ENCODE measurements at places on chromosomes 6 and 20.

- no peak for DNase-seq
Measured at GRCh38 chr6:159535656-159536350, 157.2 kb downstream of the SOD2 start.

DNA sequence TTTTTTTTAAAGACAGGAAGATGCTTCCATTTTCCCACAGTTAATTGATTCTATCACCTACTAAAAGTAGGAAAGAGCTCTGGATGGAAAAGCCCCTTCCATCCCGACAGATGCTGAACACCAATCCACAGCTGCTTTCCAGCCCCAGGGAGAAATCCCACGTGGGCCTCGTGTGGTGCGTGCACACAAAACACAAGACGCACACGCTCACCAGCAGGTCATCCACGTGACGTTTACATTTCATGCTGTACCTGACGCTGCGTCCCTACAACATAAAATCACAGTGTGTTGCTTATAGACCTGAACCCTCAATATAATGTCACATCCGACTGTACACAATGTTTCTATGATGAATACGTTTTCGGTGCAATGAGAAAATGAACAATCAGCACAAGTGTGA, 50.2 kb upstream of the DACT2 start:
- no peak for DNase-seq

GRCh38 chr20:2599288-2600006, 53.0 kb upstream of the NOP56 start:
- DNase-seq = no peak

- DNase-seq = no peak
Measured at GRCh38 chr20:23270382-23270911, 80.1 kb upstream of the NXT1 start.

- DNase-seq = no peak
Measured at GRCh38 chr6:56529594-56530191, 113.0 kb downstream of the DST start.

GRCh38 chr20:12902992-12903391, 105.8 kb upstream of the SPTLC3 start:
- no peak for DNase-seq

DNA sequence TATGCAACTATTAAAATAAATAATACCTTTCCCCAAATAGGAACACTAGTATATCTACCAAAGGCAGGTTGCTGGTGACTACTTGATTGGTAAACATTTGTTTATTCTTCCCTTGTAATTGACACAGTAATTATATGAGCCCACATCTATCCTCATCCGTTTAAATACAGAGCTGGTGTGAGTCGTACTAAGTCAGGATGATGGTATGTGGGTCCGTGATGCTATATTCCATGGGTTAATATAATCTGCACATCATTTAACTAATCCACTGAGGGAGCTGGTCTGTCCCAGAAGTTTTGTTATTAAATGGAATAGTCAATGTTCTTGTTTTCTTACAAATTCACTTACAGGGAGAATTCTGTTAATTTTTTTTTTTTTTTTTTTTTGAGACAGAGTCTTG, 164.0 kb upstream of the AGPAT4 start:
- DNase-seq = no peak

DNA sequence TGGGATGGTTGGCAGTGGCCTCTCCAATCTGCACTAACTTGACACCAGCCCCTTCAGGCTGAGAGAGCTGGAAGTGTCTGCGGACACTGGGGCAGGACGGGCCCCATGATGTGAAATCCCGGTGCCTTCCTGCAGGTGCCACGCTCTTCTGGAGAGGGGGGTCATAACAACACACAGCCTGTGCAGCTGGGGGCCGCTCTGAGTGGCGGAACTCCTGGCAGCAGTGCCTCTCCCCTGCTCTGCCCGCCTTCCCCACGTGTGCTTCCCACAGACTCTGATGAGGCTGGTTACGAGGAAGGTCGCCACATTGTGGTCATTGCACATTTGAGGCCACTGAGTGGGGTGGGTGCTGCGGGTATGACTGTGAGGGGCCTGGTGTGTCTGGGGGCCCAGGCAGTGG, 145.2 kb downstream of the DTNBP1 start:
- DNase-seq = no peak

Measured in activated gamma-delta T cell treated with anti-CD3 and anti-CD28 coated beads, Interleukin-2, amount 50 U/mL, for 16 hours (primary cell).